GM10248 (cell line): ENCODE measurements at places on chromosomes 6 and 20.
A peak's percentile ranks its signal among the peaks of the same experiment; 100 is the strongest.

DNA sequence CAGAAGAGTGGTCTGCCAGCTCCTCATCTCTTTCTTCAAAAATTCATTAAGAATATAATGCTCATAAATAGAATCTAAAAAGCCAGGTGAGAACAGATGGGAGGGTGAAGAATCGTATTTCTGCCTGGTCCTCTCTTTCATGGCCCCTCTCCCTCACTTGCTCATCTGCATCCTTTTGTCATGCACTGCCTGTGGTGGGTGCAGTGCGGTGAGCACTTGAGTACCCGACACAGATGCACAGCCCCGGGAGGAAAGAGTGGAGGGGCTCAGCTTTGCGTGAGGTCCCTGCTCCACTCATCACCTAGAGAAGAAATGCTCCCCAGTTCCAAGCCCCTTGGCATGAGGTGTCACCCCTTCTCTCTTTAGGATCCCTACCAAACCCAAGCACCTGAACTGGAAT, 58.1 kb upstream of the GLP1R start:
- DNase-seq, result no peak

GRCh38 chr6:15503346-15503680, 159.5 kb downstream of the DTNBP1 start:
- DNase-seq, result no peak

- DNase-seq, result no peak
Measured at GRCh38 chr6:110597761-110598160, 121.3 kb upstream of the SLC22A16 start.

- DNase-seq, result peak; percentile 31
Measured at GRCh38 chr6:145028144-145028818, 707.0 kb downstream of the EPM2A start.

DNA sequence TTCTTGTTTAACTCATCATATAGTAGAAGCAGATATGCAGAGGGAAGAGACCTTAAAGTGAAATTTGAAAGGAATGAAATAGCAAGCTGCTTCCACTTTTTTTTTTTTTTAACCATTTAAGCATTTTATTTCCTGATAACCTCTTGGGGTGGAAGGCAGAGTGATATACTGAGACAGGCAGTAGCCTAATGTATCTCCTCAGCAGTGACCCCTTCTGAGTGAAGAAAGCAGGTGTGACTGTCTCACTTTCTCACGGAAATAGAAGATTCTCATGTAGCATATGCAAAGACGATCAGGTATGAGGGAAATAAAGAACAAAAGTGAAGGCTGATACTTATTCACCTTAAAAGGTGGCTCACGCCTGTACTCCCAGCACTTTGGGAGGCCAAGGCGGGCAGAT, 187.1 kb upstream of the STXBP5 start:
- DNase-seq, result no peak

DNA sequence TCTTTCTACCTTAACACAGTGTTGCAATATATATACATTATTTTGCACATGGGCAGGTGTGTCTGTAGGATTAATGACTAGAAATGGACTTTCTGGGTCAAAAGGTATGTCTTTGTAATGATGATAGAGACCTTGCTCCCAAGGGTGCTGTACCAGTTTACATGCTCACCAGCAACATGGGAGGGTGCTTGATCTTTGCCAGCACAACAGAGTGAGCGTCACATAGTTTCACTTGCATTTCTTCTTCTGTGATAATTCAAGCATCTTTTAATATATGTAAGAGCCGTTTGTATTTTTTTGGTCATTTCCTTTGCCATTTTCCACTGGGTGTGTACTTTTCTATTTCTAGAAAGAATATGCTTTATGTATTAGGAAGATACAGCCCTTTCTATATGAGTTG, 23.6 kb upstream of the B4GALT5 start:
- DNase-seq, result no peak

GRCh38 chr6:112233847-112234246, 20.5 kb downstream of the LAMA4 start:
- DNase-seq, result no peak

DNA sequence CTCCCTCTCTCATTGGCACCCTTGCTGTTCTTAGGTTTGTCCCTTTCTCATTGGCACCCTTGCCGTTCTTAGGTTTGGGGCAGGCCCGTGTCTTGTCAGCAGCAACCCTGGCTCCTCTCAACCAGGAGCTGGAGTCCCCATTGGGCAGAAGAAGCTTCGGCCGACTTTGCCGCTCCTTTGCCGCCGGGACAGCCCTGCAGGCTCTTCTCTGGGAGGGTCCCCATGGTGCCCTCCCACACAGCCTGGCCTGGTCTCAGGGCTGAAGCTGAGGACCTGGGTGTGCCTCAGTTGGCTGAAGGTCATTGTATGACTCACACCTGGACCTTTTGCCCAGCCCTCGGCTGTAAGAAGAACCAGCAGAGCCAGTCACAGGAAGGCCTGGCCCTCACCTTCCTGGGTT, 59.6 kb downstream of the PPP1R14C start:
- no peak for DNase-seq

DNA sequence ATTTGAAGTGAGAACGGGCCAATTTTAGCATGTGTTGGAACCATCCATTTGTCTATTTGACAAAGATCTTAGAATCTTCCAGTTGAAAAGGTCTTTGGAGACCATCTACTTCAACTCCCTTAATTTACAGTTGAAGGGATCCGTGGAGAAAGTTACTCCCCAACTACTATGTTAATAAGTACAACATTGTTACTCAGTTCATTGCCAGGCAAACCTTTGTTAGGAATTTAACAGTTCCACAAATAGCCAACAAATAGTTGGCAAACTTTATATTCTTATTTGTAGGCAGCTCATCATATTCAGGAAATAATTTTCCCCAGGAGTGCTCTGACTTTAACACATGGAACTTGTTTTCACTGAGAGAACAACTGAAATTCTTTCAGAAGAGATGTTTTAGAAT, 81.0 kb upstream of the FLRT3 start:
- DNase-seq, result no peak

DNA sequence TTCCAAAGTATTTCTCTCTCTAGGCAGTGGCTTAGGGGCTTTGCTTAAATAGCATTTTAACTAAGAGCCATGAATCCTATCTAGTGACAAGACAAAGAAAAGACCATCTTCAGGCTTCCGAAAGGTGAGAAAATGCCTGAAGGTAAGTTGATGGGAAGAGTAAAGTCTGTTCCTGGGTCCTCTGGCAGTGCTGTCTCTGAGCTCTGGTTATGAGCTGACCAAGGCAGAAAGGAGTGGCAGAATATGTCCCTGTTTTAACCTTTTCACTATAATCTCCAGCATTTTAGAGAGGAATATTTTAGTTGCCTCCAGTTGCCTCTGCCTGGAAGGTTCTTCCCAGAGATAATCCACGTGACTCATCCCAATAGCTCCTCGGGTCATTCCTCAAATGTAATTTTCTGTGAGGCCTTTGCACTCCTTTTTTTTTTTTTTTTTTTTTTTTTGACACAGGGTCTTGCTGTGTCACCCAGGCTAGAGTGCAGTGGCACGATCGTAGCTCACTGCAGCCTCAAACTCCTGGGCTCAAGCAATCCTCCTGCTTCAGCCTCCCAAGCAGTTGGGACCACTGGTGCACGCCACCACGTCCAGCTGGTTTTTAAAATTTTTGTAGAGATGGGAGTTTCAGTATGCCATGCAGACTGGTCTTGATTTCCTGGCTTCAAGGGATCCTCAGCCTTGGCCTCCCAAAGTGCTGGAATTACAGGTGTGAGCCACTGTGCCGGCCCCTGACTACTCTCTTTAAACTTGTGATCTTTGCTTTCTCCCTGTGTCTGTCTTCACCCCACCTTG, 3.7 kb upstream of the ARMH2 start:
- no peak for DNase-seq

- DNase-seq, result no peak
Measured at GRCh38 chr6:36464233-36464632, 21.4 kb downstream of the KCTD20 start.

DNA sequence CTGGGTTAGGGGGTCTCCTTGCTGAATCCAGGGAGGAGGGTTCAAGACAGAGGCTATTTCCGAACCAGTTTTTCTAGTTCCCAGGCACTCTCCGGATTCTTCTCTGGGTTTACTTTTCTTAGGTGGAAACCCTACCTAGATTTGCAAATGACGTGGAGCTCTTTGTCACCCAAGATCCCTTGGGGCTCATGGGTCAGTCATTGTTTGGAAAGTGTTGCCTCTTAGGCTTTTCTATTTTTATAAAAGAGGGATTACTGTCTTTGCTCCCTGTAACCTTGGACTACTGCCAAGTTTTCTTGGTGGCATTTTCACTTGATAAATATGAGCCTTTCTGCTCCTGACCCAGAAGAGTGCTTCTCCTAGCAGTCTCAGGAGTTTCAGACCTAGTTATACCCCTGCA, 33.6 kb downstream of the FAM209B start:
- DNase-seq, result no peak

GRCh38 chr20:54062812-54063280, 7.5 kb downstream of the BCAS1 start:
- DNase-seq, result peak; percentile 55

DNA sequence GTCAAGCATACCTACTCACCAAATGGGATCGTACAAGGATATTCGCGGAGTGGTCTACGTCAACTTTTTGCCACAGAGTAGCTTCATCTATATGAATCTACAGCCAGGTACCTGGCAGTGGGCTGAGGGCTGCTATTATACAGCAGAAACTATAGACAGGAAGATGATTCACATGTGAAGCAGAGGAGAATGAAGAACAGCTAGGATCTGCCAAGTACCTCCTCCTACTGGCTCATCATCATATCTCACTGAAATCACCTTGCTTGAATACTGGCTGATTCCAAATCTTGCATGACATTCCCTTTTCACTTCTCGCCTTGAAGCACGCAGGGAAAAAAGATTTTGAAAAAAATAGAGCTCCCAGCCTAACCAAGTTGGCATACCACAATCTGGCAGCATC, 488.7 kb upstream of the NRSN1 start:
- no peak for DNase-seq

DNA sequence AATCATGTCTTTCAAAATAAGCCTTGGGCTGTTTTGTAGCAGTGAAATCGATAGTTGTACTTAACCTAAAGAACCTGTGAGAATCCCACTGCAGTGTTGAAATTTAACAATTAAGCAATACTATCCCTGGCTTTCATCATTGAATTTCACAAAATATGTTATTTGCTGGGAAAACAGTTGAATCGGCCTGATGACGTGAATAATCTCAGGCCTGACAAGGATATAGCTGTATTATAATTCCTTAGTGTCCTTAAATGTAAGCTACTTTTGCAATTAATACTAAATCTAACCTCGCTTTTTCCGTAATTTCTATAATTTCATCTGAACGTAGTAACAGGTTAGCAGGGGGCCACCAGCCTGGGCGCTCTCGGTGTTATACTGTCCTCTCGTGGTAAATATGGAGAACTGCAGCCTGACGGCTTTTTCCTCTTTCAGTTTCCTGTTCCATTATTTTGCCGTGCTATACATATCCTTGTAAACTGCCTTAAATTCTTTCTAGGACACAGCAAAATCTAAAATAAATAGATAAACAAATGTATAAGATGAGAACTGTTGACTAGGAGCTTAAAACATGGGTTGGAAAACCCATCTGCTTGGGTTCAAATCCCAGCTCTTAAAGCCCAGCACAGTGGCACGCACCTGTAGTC, 24.0 kb downstream of the MTFR2 start:
- peak; percentile 57 for DNase-seq

- DNase-seq, result no peak
Measured at GRCh38 chr6:71171497-71172070, 117.0 kb upstream of the OGFRL1 start.

DNA sequence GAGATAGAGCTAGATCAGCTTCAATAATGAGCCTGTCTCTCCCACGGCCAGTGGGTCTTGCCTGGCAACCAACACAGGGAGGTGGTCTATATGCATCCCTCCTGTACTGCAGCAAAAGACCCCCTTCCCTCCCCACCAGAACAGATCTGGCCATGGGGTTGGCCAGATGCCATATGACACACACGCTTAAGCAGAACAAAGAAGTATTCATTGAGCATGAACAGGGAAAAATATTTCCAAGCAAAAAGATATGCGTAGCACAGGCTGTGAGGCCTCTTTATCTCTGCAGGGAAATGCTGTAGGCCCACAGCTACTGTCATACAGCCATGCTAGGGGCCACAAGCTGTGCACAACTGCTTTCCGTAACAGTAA, 73.4 kb upstream of the NRSN1 start:
- no peak for DNase-seq

DNA sequence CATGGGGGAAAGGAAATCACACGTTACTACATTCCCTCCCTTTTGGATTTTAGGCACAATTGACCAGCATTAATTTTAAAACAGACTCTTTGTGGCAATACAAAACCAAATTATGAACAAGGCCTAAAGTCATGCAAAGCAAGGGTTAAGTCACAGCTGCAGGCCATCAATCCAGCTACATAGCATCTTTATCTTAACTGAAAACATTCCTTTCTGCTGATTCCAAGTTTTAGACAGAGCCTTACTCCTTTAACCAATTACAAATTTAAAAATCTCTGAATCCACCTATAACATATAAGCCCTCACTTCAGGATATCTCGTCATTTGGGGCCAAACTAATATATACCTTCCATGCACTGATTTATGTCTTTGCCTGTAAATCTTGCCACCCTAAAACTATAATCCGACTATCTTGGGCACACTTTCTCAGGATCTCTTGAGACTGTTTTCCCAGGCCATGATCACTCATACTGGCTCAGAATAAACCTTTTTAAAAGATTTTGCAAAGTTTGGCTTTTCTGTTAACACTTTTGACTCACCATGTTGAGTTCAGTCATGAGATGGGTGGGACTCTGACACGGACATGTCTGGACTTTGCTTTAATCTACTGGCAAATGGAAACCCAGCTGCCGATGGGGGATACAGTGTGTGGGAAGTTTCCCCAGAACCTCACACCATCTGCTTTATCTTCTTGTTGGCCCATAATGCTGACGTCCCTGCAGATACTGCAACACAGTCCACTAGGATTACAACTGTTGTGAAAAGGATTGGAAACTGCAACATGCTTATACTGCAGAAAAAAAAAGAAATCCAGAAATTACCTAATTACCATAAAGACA, 757.0 kb downstream of the PTPRT start:
- DNase-seq, result no peak

GRCh38 chr6:2448826-2449571, 203.6 kb upstream of the GMDS start:
- DNase-seq, result peak; percentile 70

GRCh38 chr6:88290411-88290810, 124.3 kb upstream of the CNR1 start:
- DNase-seq, result no peak

DNA sequence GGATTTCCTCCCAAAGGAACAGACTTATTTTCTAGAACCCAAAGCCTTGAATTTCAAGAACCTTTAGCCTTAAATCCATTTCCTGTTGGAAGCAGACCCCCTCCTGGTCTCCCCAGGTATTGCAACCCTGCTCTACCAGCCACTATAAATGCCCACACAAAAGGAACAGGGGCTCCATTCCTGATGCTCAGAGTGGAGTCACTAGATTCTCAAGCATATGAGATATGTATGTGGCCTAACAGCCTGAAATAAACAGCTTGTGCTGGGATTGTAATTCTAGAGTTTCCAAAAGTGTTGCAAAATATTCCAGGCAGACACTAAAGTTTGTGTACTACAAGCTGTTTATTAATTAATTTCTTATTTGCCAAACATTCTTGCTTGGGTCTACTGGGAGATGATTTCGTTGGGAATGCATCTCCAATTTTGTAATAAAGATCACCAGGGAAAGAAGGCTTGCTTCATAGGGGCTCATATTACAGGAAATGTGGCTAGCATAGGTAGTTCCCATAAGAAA, 44.8 kb downstream of the RIPOR3 start:
- no peak for DNase-seq

- DNase-seq, result no peak
Measured at GRCh38 chr6:135600931-135601330, 103.4 kb upstream of the AHI1 start.
